Activated T-cell treated with anti-CD3 and anti-CD28 coated beads, Interleukin-2, amount 50 U/mL, for 24 hours (primary cell): ENCODE measurements at places on chromosomes 13 and 19.

- no peak for DNase-seq
Observed at GRCh38 chr13:110293649-110294048, 13.3 kb downstream of the COL4A1 start.

GRCh38 chr19:5387472-5387871 is 46.9 kb upstream of the PTPRS start:
- DNase-seq, result no peak

GRCh38 chr13:57137585-57137984 is 3.1 kb upstream of the PRR20A start:
- no peak for DNase-seq

- no peak for DNase-seq
Observed at GRCh38 chr19:35307931-35308330, 16.0 kb downstream of the MAG start.

DNA sequence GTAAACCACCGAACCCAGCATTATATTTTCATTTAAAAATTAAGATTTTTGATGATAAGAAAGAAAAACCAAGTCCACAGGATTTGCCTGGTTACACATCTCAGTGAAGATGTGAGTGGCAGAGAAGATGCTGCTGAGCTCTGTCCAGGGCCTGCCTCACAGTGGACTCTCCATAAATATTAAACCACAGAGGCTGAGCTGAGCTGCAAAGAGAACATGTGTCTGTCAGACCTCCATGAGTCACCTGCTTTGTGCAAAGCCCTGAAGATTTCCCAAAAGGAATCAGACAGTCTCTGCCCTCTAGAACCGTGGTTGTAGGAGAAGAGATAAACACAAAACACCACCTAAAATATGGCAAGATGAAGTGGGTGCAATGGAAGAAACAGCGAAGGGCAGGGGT is 127.2 kb upstream of the TSC22D1 start:
- DNase-seq, result no peak

DNA sequence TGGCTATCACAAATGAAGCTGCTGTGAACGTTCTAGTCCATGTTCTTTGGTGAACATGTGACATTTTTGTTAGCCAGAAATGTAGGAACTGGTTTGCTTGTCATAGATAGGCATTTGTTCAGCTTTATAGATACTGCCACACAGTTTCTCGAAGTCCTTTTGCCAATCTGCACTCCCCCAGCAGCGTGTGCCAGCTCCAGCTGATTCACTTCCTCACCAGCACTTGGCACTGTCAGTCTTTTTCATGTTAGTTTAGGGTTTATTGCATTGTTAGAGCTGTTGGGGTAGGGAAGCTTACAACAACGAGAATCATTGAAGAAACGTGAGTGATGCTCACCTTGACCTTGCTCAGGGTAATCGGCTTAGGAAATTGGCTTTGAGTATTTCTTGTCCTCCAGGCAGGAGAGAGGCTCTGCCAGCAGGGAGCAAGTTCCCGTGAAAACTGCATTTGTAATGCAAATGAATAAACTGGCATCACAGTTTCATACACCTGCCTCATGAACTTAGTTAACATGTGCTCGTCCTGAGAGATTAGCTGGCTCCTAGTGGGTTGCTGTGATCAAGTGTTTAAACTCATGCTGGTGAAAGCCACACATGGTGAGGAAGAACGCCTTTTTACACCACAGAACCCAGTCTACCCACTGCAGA is 83.9 kb downstream of the ING1 start:
- no peak for DNase-seq

DNA sequence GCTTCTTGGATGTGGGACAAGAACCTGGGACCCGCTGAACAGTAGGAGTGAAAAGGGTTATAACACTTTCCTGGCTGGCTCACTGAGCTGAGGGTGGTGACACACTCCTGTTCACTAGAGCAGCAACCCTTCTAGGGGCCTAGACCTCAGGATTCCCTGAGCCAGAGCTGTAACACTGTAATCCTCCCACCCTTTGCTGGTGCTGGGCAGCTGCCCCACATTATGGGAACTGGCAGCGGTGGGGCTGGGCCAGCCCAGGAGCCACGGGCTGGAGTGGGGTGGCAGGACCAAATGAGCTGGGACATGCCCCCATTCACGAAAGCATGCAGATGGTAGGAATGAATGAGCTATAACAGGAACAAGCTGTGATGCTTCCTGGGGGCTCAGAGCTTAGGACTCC is 110.6 kb downstream of the B3GLCT start:
- DNase-seq, result no peak

GRCh38 chr13:28012896-28013295 is 24.4 kb upstream of the URAD start:
- no peak for DNase-seq

GRCh38 chr19:455031-455705 is 5.7 kb downstream of the SHC2 start:
- DNase-seq, result no peak

DNA sequence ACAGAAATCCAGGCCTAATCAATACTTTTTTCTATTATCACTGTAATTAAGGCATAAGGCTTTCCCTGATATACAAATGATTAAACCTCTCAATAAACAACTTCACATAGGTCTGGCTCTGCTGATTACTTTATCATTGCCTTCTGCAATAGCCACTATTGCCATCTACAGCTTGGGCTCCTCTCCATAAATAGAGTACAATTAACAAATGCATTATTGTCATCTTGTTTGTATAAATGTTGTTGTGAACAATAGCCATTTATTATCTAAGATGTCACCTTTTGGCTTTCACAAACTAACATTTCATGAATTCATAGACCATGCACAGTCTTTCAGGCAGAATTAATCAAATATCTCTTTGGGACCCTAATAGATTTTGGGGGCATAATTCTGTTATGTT is 53.3 kb downstream of the NHLRC3 start:
- DNase-seq, result no peak

DNA sequence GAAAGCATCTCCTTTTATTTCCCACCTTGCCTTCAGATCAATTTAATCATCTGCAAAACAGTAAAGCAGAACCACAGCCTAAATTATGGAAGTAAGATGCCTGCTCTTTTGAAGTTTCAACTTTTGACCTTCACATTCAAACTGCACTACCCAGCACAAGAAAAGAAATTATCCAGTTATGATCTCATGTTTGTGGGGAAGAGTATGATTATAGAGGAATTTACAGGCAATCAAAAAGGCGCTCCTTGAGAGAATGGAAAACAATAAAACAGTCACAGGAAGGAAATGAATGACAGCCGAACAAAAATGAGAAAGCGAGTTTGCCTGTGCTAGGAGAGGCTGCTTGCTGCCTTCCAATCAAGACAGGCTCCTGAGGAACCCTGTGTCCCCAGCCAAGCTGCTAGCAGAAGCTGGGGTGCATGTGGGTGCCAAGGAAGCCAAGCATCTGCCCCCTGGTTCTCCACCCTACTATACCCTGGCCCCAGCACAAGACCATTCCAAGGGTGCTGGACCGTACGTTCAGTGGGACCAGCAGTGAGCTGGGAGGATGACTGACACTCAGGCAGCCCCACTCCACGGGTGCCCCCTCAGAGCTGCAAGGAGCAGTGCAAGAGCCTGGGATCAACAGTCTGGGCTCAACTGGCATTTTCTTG is 47.8 kb downstream of the PEPD start:
- peak; percentile 8 for DNase-seq

GRCh38 chr19:14118165-14119051 is 846 bp upstream of the PRKACA start:
- DNase-seq, result peak; percentile 60

GRCh38 chr13:30791354-30792001 is 56.1 kb downstream of the ALOX5AP start:
- no peak for DNase-seq

DNA sequence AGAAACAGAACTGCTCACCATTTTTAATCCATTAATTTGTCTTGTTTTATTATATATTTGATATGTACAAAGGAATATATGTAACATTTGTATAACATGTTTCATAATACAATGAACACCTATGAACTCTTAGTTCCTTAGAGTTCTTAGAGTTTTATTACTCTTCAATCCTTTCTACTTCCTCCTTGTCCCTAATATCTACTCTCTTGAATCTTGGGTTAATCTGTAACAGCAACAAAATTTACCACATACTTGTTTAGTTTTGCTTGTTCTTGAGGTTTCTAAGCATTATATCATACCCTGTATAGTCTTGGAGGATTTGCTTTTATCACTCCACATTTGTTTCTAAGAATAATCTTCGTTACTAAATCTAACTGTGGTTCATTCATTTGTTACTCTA is 151.4 kb downstream of the PDS5B start:
- no peak for DNase-seq

DNA sequence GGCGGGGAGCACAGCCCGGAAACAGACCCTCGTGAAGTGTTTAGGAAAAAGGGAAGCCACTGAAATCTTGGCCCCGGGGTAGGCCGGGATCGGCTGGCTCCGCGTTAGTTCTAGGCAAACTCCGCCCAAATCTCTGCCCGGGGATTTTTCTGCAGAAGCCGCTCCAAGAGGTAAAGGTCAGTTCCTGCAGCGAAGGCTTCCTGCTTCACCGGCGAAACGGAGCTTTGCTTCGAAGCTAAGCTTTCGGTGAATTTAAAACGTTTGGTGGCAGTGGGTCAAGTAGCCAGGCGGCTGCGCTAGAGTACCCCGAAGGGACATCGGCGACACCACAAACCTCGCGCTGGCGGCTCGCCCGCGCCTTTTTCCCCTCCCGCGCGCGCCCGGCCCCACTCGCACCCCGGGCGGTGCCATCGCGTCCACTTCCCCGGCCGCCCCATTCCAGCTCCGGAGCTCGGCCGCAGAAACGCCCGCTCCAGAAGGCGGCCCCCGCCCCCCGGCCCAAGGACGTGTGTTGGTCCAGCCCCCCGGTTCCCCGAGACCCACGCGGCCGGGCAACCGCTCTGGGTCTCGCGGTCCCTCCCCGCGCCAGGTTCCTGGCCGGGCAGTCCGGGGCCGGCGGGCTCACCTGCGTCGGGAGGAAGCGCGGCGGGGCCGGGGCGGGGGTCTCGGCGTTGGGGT is 441 bp downstream of the GJB2 start:
- DNase-seq, result peak; percentile 44

- DNase-seq, result no peak
Observed at GRCh38 chr13:35144166-35144890, 202.3 kb downstream of the NBEA start.

DNA sequence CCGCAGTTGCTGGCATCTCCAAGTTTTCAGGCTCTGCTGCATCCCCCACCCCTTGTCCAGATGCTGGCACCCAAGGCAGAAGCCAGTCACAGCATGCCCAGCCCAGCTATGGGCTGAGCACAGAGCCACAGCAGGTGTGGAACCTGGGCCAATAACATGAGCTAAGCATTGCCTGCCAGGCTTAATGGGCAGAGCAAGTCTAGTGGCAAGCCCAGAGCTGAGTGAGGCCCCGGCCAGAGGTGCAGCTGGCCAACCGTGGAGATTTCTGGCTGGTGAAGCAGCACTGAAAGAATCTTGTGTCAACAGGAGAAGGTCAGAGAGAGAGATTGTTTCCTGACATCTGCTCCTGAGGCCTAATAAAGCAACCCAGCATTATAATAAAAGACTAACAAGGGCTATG is 111.0 kb downstream of the B3GLCT start:
- no peak for DNase-seq

- no peak for DNase-seq
Observed at GRCh38 chr19:31347828-31348392, 1.3 kb downstream of the TSHZ3 start.

- DNase-seq, result no peak
Observed at GRCh38 chr13:101567841-101568240, 115.4 kb downstream of the ITGBL1 start.

DNA sequence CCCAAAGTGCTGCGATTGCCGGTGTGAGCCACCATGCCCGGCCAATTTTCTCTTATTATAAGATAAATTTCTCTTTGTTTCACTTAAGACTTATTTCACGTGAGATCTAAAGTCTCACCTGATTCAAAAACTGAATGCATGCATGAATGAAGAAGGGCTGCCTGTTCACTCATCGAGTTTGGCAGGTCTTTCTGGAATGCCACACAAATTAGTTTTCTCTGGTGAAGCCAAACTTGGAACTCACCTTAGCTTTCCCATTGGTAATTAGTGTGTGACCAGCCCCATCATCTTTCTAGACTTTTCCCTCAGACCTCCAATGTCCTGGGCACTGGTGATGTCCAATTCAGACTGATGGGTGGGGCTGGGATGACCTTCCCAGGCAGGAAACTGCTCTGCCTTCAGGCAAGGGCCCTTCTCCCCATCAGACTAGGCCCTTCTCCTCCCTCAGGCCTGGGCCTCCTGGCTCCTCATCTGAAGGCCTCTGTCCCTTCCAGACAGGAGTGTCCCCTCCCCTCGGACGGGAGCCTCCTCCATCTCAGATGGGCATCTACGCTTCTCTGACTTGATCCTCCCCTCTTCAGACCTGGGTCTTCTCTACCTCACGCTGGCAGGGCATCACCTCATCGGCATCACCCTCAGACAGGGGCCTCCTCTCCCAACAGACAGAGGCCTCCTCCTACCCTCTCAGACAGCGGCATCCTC is 14.4 kb downstream of the C3 start:
- no peak for DNase-seq

- no peak for DNase-seq
Observed at GRCh38 chr19:7482584-7483439, 6.0 kb downstream of the PEX11G start.

- DNase-seq, result no peak
Observed at GRCh38 chr13:100300708-100301107, 211.8 kb downstream of the PCCA start.

GRCh38 chr19:49474542-49474924 is 518 bp downstream of the FLT3LG start:
- no peak for DNase-seq

- DNase-seq, result peak; percentile 58
Observed at GRCh38 chr19:29666578-29667386, 1.5 kb downstream of the PLEKHF1 start.

- no peak for DNase-seq
Observed at GRCh38 chr13:107778094-107778493, 437.2 kb downstream of the LIG4 start.

- DNase-seq, result peak; percentile 81
Observed at GRCh38 chr19:44657211-44657921, 13.7 kb downstream of the PVR start.

GRCh38 chr13:98233127-98233526 is 56.1 kb upstream of the RNF113B start:
- no peak for DNase-seq

GRCh38 chr19:33134571-33135041 is 2.7 kb downstream of the WDR88 start:
- DNase-seq, result peak; percentile 68

- no peak for DNase-seq
Observed at GRCh38 chr19:32662186-32662585, 12.8 kb downstream of the ANKRD27 start.

DNA sequence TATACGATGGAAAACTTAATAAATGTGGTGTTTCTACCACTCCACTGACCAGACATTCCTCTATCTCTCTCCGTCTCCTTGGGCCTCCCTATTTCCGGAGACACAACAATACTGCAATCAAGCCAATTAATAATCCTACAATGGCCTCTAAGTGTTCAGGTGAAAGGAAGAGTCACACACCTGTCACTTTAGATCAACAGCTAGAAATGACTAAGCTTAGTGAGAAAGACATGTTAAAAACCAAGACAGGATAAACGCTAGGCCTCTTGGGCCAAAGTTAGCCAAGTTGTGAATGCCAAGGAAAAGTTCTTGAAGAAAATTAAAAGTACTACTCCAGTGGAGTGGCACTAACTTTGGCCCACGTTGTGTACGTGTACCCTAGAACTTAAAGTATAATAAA is 22.5 kb downstream of the ZDHHC20 start:
- no peak for DNase-seq
